ENCODE measurements at places on chromosomes 4 and X.

DNA sequence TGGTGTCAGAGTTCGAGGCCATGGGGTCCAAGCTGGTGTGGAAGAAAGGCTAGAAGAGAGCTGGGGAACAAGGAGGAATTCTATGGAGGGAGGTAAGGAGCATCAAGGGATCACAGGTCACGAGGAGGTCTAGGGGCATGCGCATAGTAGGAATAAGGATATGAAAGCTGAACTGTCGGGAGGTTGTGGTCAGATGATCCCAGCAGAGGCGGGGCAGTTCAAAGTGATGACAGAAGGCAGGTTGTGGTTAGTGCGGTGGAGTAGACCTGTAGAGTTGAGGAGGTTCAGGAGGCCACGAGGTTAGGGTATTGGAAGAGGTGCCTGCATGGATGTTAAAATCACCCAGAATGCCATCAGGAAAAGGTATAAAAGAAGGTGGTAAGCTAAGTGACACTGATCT is 156.3 kb downstream of the TMEM164 start:
- DNase-seq, result no peak

DNA sequence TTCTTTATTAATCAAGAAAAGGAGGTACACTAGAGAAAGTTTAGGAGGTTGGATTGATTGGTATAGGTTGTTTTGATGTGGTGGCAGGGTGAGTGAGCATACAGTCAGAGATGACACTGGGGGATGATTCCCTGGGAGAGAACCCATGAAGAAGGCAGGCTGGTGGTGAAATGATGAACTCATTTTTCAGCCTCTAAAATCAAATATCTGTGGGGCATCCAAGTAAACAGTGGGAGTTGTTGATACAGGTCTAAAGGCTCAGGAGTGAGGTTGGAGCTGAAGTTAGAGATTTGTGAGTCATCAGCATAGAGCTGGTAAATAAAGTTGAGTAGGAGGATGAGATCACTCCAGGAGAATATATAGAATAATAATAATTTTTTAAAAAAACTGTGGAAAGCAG is 10.0 kb upstream of the AP1S2 start:
- peak; percentile 35 for DNase-seq

DNA sequence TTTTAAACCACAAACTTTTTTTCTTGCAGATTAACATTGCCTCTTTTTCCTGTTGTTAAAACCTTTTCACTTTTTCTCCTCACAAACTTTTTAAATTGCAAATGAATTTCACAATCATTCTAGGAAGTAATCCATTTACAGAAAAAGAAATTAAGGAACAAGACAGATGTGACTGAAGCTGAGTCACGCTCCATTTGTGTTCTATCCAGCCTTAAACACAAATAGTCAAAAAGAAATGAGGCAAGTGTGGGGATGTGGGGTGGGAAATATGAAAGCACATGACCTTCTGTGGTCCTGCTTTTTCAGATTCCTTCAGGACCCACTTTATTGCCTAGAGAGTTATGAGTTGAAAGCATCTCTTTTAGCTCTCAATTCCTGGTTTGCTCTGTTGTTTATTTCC is 197.0 kb downstream of the ADGRL3 start:
- peak; percentile 26 for DNase-seq

- DNase-seq, result no peak
These were observed 930.2 kb upstream of the DIAPH2 start for GRCh38 chrX:95754411-95754810.

- DNase-seq, result peak; percentile 47
These were observed 262.8 kb downstream of the DKK2 start for GRCh38 chr4:106773076-106773905.

DNA sequence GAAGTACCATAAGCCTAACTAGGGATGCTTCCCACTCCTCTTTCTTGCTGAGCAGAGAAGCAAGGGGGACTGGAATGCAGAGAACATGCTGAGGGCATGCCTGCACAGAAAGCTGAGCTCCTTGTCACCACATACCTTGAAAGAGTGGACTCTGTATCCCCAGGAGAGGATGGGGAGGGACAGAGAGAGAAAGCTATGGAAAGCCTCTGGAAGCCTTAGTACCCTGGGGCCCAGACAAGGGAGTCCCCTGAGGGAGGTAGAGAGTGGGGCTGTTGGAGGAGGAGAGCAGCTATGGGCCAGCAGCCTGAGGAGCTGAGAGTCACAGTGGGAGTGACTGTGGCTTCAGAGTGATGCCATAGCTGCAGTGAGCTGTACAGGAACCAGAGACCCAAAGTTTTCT is 77.9 kb downstream of the RTL9 start:
- no peak for DNase-seq

DNA sequence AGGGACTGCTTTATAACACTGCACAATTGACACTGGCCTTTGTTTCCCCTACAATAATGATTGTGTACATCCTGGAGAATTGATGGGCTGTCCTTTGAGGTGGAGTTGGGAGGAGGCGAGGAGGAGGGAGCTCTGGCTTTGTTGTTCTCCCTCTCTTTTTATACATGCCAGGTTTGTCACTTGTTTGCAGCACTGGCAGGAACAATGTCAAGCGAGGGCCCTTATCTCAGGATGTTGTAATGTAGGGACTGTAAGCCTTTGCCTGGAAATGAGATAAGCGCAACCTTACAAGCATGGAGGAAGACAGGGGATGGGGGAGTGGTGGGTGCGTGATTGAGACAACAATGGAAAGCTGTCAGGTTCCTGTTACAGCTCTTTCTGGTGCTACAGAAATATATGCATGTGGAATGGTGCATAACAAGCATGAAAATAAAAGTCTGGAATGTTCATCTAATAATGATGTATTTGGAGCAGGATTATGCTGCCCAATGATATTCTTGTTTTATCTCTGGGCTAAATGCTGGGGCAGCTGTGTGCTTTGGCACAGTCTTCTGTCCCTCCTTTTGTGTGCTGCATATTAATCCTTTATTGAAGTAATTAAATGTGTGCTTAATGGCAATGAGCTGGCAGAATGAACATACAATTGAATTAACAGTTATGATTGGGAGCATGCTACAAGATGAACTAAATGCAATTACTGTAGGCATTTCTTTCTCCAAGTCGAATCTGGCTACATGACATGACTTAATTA is 294.4 kb downstream of the GPAT3 start:
- no peak for DNase-seq

DNA sequence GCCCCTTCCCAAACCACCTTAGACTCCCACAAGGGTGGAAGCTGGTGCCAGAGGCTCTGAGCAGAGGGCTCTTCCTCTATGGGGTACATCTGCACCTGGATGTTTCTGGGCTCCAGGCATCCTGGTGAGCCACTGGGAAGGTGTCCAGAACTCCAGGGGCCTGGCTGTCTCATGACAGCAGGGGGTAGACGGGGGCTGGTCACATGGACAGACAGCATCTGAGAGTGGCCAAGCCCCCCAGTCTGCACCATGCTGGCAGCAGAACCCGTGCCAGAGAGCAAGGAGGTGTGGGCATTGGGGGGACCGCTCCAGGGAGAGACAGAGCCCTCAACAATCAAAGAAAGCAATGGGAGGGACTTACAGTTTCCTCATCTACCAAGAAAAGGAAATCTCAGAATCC is 39.5 kb downstream of the ZFYVE28 start:
- DNase-seq, result no peak

GRCh38 chr4:61571761-61572559 is 371.8 kb downstream of the ADGRL3 start:
- DNase-seq, result peak; percentile 83

GRCh38 chr4:32037399-32037798 is 1317.2 kb downstream of the PCDH7 start:
- no peak for DNase-seq

GRCh38 chrX:50941638-50942037 is 31.1 kb downstream of the BMP15 start:
- peak; percentile 0 for DNase-seq

DNA sequence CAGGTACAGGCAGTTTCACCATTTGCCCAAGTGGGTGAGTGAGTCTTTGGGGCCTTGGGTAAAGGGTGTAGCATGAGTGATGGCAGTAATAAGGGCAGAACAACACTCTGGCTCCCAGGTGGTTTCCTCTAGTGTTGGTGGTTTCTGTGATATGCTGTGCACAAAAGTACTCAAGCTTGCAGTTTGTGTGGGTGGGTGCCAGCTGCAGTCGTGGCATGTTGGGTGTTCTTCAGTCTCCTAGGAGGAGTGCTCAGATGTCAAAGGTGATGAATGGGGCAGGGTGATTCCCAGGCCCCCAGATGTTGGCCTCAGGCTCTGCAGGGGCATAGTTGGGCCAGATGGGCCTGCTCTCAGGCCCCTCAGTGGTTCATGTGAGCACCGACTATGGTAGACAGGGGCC is 166.1 kb upstream of the KLF8 start:
- DNase-seq, result no peak

- peak; percentile 7 for DNase-seq
These were observed 370.3 kb upstream of the SMIM31 start for GRCh38 chr4:164383358-164384220.

GRCh38 chr4:93865650-93866049 is 37.1 kb downstream of the ATOH1 start:
- DNase-seq, result no peak

GRCh38 chr4:109648266-109648996 is 54.8 kb downstream of the CASP6 start:
- DNase-seq, result peak; percentile 40

GRCh38 chrX:148580016-148580415 is 79.6 kb downstream of the AFF2 start:
- DNase-seq, result no peak

DNA sequence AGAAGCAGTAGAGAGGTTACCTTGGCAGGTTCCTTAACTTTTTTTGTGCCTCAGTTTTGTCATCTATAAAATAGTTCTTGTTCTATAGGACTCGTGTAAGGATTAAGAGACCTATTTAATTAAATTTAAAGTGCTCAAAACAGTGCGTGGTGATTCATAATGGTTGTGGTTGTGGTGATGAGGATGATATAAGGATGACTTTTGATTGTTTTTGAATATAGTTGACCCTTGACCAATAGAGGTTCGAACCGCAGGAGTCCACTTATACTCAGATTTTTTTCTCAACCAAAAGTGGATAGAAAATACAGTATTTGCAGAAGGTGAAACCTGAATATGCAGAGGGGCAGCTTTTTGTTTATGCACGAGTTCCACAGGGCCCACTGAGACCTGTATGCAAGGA is 14.6 kb downstream of the SMAD1 start:
- peak; percentile 4 for DNase-seq

- no peak for DNase-seq
These were observed 260 bp upstream of the CCDC149 start for GRCh38 chr4:24913119-24913485.

DNA sequence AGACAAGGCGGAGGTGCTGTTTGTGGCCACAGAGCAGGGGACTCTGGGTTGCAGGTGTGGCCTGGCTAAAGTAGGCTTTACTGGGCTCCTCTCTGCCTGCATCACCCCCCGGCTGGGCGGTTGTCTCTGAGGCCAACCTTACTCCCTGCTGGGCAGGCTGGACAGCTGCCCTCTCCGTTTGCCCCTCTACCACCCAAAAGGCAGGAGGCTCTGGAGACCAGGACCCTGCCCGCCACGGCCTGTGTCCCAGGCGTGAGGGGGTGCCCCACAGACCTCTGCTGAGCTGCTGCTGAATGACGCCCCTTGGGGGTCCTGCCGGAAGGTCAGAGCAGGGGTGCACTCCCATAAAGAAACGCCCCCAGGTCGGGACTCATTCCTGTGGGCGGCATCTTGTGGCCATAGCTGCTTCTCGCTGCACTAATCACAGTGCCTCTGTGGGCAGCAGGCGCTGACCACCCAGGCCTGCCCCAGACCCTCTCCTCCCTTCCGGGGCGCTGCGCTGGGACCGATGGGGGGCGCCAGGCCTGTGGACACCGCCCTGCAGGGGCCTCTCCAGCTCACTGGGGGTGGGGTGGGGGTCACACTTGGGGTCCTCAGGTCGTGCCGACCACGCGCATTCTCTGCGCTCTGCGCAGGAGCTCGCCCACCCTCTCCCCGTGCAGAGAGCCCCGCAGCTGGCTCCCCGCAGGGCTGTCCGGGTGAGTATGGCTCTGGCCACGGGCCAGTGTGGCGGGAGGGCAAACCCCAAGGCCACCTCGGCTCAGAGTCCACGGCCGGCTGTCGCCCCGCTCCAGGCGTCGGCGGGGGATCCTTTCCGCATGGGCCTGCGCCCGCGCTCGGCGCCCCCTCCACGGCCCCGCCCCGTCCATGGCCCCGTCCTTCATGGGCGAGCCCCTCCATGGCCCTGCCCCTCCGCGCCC is 920 bp downstream of the HTT-AS start:
- no peak for DNase-seq

GRCh38 chrX:146615628-146616348 is 193.8 kb upstream of the CXorf51B start:
- no peak for DNase-seq

GRCh38 chrX:82734140-82734539 is 774.0 kb upstream of the POU3F4 start:
- DNase-seq, result peak; percentile 25

GRCh38 chr4:1523033-1523432 is 116.8 kb upstream of the NKX1-1 start:
- no peak for DNase-seq

DNA sequence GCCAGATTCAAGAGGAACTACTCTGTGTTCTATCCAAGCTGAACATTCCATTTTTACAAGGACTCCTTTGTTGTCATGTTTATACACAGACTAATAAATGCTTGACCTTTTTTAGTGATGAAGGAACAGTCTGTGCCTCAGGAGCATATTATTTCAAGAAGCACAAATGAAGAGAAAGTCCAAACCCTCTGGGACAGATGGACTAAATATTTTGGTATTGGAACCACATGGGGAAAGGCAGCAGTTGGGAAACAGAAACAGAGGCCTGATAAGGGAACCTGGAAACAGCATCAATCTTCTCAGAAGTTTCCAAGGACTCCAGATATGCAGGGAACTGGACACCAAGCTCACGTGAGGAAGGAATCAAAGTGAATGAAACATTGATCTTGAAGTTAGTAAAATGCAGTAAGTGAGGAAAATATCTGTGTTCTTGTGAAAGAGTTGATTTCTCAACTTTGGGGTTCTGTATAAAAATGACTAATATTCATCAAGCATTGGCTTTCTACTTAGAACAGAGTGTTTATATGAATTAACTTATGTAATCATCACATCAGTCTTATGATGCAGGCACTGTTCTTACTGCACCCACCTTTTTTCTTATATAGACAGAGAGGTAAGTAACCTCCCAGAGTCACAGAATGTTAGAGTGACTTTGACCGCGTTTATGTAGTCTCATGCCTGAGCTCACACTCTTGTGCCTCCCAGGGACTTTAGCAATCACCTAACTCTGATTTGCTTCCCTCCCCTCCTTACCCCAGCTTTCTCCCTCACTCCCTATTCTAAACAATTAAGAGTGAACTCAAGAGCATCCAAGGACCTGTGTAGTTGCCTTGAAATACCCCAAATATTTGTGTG is 148.9 kb upstream of the JADE1 start:
- peak; percentile 74 for DNase-seq

DNA sequence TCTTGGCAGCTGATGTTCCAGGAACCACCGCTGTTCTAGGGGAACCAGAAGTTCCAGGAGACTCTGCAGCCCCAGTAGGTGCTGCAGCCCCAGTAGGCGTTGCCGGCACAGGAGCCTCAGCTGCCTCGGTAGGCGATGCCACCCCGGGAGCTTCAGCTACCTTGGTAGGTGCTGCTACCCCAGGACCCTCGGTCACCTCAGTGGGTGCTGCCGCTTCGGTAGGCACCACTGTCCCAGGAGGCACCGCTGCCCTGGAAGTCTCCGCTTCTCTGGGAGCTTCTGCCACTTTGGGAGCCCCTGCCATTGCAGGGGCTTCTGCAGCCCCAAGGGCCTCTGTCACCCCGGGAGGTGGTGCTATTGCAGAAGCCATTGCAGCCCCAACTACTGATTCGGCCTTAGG is 2.8 kb downstream of the ARMCX2 start:
- DNase-seq, result no peak
